ENCODE measurements at places on chromosomes 4 and X.

DNA sequence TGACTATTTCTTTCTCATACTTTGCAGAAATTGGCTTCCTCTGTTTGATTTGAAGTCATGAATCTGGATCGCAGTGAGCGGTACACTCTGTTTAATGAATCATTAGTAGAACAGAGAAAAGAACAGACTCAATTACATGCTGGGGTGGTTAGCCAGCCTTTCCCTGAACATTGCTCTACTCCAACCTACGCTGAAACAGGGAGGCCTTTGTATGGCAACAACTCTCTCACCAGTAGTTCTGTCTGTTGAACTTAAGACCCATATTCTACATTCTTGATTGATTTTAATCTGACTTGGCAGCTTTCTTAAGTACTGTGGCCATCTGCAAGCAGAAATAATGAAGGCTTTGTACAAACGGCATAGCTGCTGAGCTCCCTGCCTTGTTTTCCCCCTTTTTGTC is 19.0 kb upstream of the AP1S2 start:
- DNase-seq, result no peak

DNA sequence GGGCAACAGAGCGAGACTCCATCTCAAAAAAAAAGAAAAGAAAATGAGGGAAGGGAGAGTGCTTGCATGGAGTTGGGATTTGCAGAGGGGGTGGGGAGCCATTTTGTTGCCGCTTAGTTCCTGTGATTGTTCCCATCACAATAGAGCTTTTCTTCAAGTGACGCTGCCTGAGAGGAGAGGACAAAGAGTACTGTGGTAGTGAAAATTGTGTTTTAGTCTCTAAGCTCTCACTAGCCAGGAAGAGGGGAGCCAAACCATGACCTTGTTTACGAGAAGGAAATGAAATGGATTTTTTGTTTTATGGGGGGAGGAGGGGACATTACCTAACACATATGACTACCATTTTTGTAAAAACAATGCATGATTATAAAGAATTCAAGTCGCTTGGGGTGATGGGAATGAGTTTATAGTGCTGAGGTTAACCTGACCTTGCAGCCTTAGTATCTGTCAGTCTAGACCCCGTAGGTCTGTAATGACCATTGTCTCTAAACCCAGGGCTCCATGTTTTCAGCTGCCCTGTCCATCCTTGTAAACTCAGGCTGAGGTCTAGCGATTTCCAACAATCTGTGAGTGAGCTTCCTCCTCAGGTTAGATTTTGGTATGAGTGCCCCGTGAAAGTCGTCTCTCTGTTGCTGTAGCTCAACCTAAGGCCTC is 18.8 kb downstream of the SRD5A3 start:
- DNase-seq, result no peak

GRCh38 chr4:175703956-175704600 is 108.0 kb downstream of the GPM6A start:
- DNase-seq, result no peak

- DNase-seq, result no peak
Observed at GRCh38 chr4:53599632-53600031, 8.3 kb upstream of the LNX1 start.

GRCh38 chrX:74250574-74250973 is 53.4 kb upstream of the ZCCHC13 start:
- no peak for DNase-seq

DNA sequence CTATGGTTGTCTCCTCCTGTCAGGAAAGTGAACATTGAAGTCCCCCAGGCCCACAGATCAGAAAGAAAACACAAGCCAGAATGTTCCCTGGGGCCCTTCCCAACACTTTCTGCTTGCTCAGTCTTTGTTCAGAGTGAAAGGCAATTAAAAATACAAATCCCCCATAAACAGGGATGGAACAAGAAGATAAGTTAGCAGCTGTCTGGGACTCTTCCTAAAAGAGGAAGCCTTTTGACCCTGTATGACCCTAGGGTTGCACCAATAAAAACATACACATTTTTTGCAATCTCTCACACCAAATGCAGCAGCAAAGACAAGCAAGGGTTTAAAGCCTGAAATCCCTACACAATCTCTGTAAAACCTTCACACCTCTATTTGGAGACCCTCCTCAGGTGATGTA is 22.6 kb downstream of the IRF2 start:
- DNase-seq, result no peak

DNA sequence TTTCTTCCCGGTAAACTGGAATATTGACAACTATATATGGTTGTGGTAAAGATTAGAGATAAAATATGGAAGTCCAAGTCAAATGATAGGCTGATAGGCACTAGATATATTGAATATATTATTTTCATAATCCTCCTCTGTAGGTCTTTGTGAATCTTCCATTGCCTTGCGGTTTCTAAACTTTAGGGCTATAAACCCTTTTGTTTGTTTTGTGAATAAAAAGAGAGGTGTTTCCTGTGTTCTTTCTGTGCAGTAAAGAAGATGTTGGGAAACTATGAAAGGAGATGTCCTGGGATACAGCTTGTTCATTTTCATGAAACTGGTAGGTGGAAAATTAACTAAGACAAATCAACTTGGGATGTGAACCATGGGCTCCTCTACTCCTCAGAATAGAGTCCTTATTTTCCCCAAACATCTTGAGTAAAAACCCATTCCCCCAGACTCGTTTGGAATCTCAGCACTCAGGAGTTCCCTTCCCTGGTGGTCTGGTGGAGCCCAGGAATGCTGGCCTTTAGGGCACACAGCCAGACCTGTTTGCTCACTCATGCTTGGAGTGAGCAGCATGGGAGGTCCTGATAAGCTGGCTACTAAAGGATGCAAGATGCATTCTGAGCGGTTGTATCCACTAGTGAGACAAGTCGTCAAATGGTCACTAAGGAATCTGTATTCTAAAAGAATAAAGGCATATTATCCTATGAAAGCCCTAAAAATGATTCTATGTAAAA is 22.2 kb downstream of the PRDM8 start:
- no peak for DNase-seq

Data from right hindlimb (tissue), 1 donor.